Left colon (tissue), 2 donors: ENCODE measurements at places on chromosomes 1 and 21.
A peak's percentile ranks its signal among the peaks of the same experiment; 100 is the strongest.

GRCh38 chr1:99544328-99544727 is 101.6 kb upstream of the PALMD start:
- no peak for DNase-seq

- no peak for DNase-seq
Measured at GRCh38 chr1:215052256-215053015, 30.1 kb upstream of the KCNK2 start.

- DNase-seq, result peak; percentile 18
Measured at GRCh38 chr1:48470950-48471690, 884 bp downstream of the SPATA6 start.

DNA sequence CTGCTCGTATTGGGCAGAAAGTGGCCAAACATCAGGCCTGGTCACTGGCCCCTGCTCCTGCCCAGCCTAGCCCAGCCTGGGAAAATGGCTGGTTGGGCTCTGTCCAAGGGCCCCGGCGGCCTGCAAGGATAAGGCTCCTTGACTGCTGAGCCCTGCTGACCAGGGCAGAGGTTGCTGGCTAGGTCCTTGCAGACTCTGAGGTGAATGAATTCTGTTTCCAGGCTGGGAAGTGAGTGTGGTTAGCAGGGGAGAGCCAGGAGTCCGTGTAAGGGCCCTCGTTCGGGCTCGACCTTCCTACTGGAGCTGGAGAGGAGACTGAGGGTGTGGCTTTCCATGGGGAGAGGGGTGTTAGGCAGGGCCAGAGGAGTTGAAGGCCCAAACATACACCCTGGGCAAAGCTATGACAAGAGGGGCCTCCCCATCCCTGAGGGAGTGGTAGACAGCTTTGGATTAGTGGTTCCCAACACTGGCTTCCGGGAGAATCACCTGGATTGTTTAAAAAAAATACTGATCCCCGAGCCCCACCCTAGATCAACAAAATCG is 20.6 kb downstream of the CSF1 start:
- DNase-seq, result peak; percentile 73
